GM12892 (cell line): ENCODE measurements at places on chromosomes 4 and X.
A peak's percentile ranks its signal among the peaks of the same experiment; 100 is the strongest.

DNA sequence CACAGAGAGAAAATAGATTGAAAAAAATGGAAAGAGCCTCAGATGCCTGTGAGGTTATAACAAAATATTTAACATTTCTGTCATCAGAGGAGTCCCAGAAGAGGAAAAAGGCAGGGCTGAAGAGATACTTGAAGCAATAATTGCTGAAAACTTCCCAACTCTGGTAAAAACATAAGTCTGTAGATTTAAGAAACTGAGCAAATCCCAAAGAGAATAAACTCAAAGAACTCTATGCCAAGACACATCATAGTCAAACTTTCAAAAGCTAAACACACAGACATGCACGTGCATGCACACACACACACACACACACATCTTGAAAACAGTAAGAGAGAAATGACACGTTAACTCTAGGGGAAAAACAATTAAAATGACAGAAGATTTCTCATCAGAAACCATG is 94.1 kb downstream of the SLC16A2 start:
- no peak for DNase-seq

GRCh38 chr4:165748321-165748720 is 124.7 kb upstream of the TLL1 start:
- no peak for DNase-seq

DNA sequence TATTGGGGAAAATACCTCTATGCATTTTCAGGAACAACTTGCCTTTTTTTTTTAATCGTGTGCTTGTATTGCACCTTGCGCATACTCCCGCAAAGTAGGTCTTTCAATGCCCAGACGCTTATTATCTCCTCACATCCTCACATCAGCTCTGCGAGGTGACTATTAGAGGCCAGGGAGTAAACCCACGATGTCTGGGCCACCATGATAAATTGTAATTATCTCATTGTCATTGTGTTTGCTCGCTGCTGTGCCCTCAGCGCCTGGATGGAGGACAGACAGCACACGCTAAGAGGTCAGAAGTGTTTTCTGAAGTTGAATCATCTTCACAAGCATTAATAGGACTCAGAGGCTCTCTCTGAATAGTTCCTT is 1.0 kb upstream of the RELL1 start:
- no peak for DNase-seq

GRCh38 chrX:33014086-33014485 is 197.3 kb downstream of the DMD start:
- DNase-seq = no peak

- no peak for DNase-seq
Measured at GRCh38 chr4:39502019-39502663, 25.1 kb downstream of the UGDH start.

DNA sequence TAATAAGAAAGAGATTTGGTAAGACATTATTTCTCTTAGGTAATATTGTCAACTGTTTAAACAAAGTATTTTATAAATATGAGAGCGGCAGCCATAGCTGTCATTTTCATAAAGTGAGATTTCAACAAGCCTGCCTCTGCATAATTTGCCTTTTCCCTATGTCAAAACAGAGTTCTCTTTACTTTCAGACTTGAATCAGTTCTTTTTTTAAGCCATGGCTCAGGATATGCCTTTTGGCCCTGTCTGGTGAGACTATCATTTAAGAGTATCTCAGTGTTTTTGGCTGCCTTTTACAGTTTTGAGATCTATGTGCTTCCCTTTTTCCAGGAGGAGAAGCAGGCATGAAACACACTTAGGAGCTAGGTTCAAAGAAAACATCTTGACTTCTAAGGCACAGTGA is 7.5 kb upstream of the GUCY1A1 start:
- no peak for DNase-seq

- DNase-seq = no peak
Measured at GRCh38 chr4:52004414-52004813, 15.7 kb downstream of the LRRC66 start.

DNA sequence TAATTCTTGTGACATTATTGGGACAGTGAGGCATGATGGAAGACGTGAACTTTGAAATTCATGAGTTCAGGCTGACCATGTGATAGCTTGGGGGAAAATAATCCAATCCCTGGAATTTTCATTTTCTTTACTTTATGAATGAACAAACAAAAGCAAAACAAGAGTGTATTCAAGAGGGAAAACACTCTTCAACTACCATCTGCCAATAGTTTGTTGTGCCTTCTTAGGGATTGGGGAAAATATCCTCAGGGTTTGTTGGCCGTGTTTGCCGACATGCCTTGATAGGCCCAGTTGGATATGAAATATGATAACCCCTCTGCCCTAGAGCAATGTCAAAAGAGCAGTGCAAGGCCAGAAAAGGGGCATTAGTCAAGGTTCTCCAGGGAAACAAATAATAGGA is 80.8 kb upstream of the CLNK start:
- DNase-seq = no peak

DNA sequence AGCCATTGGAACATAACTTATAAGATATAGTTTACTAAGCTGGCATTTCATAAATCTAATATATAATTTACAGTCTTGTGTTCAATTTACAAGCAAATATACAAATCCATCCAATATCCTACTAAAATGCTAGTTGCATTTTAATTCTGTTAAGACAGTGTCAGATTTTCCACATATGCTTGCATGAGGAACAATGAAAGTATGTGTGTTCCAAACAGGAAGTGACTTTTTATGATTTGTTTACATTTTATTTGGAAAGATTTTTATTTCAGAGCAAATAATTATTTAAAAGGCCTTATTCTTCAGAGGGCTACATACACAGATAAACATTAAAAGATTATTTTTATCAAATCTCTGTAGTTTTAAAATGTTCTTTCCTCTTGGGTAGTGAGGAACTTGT is 130.1 kb downstream of the KLHL34 start:
- DNase-seq = no peak

- DNase-seq = no peak
Measured at GRCh38 chrX:81229229-81229628, 27.3 kb downstream of the SH3BGRL start.

GRCh38 chr4:80592950-80593349 is 257.4 kb downstream of the CFAP299 start:
- no peak for DNase-seq

GRCh38 chr4:96729641-96730040 is 889.7 kb downstream of the PDHA2 start:
- no peak for DNase-seq

DNA sequence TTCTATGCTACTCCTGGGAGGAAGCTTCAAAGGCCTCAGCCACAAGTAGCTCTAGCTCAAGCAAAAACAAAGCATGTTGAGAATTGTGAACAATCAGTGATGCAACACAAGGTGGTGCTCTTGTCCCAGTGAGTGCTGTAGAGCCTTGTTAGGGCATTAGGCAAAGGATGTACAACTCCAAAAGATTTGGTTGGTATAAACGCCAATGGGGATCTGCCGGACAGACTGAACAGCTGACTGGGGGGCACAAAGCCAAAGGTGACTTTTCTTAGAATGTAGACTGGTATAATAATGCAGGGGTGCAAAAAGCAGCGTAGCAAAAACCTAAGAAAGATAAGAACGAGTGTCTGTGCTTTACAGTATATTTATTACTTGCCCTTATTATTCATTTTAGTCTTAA is 62.6 kb upstream of the ALB start:
- DNase-seq = peak; percentile 2

DNA sequence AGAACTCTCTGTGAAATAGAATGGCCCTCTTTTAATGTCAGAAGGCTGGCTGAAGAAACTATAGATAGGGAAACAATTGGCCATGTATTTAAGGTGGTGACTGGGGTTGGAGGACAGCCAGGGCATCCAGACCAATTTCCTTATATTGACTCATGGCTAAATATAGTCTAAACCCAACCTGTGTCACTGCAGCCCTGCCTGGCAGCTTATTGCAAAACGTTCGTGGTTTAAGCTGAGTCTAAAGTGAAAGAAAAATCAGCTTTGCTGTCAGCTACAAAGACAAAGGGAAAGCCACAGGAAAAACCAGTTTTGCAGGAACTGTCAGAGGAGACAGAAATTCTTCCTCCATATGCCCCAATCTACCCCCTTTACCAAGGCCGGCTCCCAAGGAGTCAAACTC is 902.8 kb upstream of the NDST4 start:
- no peak for DNase-seq

- peak; percentile 18 for DNase-seq
Measured at GRCh38 chr4:147707892-147708672, 23.8 kb upstream of the ARHGAP10 start.

- no peak for DNase-seq
Measured at GRCh38 chr4:5874811-5875449, 18.0 kb downstream of the CRMP1 start.

DNA sequence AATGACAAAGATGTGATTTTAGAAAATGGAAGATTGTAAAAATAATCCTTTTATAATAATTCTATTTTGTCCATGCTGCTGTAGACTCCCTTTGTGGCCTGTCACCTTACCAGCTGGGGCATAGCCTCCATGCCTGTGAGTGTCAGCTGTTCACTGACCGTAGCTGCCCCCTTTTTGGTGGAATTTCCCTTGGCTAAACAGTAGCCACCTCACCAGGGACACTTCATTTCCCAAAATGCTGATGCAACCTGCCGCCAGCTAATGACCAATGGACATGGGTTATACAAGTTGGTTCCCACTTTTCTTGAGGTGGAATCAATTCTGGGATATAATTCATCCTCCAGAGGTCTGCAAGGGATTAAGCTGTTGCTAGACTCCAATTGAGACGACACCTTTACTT is 368.4 kb downstream of the PRDM5 start:
- DNase-seq = no peak

DNA sequence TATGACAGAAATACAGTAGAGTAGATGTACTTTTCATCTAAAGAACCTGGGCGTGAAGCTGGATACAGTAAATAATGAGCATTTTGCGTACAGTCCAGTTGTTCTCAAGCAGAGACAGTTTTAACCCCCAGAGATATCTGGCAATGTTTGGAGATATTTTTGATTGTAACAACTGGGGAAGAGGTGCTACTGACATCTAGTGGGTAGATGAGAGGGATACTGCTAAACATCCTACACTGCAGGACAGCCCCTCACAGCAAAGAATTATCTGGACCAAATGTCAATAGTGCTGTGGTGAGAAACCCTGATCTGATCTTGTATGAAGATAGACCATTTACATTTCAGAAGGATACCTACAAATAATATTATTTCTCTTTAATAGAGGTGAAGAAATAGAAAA is 200.2 kb upstream of the FAM47A start:
- DNase-seq = no peak

DNA sequence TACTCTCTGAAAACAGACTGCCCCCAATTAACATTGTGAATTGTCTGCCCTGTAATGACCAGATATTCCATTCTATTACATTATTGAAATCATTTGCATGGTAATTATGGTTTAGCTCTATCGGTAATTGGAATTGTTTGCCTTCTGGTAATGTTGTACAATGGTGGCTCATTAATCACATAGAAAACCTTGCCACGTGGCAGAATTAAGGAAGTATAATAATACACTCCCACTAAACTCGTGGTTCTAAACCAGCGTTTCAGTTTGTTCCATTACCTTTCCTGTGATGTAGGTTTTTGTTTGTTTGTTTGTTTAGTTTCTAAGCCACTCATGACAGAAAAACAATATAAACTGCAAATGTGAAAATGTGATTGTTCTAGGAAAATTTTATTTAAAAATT is 45.1 kb upstream of the TAPT1 start:
- no peak for DNase-seq

DNA sequence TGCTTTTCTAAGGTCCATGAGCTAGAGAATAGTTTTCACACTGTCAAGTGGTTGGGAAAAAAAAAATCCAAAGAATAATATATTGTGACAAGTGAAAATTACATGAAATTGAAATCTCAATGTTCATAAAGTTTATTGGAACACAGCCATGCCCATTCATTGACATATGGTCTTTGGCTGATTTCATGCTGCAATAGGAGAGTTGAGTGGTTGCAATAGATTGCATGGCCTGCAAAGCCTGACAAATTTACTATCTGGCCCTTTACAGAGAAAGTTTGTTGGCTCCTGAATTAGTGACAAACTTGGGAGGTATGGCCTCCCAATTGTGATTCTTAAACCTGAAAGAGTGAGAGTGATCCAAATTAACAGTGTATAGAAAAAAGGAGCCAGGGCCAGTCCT is 115.5 kb upstream of the FAM9C start:
- DNase-seq = no peak

- no peak for DNase-seq
Measured at GRCh38 chrX:46381630-46382029, 163.6 kb downstream of the ZNF674 start.

- DNase-seq = no peak
Measured at GRCh38 chr4:107733431-107733925, 13.4 kb upstream of the PAPSS1 start.

DNA sequence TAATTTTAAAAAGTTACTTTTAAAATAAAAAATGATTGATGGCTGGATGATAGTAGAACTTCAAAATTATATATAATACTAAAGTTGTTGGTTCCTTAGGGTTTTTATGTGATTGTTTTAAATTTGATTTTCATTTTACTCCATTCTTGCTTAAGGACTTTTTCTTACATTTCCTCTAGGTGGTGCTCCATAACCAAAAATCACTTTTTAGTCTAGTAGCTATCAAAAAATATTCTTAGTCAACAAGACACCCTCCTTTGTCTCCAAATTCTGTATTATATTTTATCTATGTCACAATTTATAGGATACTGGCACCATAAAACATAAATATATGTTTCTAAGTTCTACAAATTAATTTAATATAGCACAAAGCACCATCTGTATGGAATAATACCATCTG is 67.2 kb upstream of the BRWD3 start:
- DNase-seq = no peak

GRCh38 chr4:96166806-96167205 is 326.9 kb downstream of the PDHA2 start:
- no peak for DNase-seq

DNA sequence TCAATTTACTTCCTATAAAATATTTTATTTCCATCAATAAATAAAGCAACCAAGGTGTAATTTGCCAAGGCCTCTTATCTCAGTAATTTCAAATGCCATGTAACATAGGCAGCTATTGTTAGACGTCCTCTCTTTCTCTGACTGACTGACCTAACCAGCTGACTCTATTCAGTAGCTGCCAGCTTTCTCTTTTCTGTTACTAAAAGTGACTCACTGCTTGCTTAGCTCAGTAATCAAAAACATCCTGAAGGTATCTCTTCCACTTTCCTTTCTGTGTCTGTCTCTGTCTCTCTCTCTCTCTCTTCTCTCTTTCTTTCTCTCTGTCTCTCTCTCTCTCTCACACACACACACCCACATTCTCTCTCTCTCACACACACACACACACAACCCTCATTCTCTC is 134.2 kb downstream of the SPOCK3 start:
- DNase-seq = no peak

DNA sequence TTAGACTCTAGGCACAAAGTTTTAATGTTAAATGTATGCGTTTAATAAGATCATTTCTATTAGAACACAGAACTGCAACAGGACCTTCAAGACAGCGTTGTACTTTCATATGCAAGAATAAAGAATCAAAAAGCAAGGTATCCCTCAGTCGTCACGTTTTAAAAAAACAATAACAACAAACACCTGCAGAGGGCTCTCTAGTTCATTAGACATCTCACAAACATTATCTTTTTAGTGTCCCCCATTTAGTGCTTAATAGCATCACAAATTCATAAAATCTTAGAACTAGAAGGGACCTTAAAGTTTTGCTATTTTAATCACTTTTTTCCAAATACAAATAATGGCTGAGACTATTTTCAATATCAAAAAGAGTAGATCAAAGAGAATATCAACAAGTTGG is 236.6 kb downstream of the DCHS2 start:
- no peak for DNase-seq
